ENCODE measurements at places on chromosomes 2 and 18.

DNA sequence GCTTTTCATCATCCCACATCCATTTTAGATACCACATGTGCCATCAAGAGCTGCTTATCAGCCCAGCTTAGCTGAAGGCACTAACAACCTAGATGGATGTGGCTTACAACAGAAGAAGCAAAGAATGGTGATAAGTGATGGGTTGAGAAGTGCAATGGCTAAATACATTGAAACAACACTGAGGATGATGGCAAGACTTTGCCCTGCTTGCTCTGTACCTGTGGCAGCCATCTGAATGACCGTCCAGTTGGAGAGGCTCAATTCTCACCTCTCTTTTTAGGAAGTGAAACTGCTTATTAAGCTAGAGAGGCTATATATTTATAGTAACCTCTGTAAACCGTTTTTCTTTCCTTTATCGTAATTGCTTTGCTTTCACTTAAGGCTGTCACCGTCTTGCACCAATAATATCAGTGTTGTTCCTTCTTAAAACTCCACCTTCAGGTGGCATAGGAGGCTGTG, 5.7 kb downstream of the GPATCH11 start:
- no peak for DNase-seq

DNA sequence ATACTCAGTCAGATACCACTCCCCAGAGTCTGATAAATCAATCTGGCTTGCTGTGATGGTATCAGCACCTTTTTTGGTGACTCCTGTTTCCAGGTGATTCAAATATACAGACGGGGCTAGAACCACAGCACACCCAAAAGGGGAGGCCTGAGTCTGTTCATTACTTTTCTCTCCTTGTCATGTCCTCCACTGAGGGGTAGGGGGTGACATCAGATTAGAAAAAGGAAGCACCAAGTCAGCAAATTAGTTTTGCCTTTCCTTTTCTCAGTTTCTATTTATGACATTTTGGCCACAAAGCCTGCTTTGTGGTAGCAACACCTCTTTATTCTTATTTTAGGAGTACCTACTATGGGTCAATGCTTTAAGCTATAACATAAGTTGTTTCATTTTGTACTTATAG, 127.4 kb downstream of the CCDC102B start:
- DNase-seq: no peak

DNA sequence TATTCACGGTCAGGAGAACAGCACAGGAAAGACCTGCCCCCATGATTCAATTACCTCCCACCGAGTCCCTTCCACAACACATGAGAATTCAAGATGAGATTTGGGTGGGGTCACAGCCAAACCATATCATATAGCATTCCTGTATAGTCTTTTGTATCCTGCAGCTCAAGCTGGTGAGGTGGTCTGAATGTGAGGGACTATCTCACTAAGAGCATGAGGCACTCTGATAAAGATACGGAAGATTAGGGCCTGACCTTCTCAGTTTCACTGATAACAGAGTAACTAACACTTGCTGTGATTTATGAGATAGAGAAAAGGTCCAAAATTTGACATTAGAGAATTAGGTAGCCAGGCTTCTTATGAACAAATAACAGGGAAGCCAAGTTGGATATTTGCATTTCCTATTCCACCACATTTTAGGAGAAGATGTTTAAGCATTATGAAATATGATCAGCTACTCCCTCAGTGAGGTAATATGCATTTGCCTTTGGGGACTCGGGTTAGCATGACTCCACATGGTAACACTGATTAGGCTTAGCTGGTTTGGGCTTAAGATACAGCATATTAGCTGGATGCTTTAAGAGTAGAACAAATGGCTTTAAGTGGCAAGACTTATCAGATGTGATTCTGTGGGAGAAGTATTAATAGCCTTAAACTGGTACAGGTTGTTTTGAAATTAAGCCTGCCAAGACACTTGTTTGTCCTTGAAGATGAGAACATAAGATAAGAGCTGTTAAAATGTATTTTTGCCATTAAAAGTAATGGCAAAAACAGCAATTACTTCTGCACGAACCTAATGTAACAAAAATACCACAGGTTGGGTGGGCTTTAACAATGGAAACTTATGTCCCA, 106.9 kb upstream of the MSTN start:
- DNase-seq: no peak

- DNase-seq: no peak
Measured at GRCh38 chr2:80531319-80531718, 226.8 kb upstream of the LRRTM1 start.
